CD4-positive, alpha-beta memory T cell (primary cell): ENCODE measurements at places on chromosomes 11 and 22.

DNA sequence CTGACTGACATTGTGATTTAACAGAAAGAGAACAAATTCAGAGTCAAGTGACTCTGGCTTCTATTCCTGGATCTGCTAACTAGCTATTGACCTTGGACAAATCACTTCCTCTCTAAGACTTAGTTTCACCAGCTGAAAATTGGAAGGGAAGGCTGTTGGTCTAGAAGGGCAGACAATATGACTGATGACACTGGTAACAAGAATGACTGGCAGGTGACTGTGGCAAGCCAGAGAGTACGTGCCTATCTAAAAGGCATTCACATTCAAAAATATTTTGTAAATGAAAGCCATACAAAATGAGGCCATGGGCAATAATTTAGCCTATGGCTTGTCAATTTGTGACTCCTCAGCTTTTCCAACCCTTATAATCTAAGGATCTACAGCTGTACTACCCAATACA, 23.5 kb downstream of the SERGEF start:
- no peak for DNase-seq

GRCh38 chr22:30056015-30056414, 24.2 kb upstream of the HORMAD2 start:
- no peak for DNase-seq

- DNase-seq = no peak
Measured at GRCh38 chr11:47731475-47731874, 16.3 kb upstream of the AGBL2 start.

GRCh38 chr11:1306186-1307162, 3.0 kb downstream of the TOLLIP start:
- DNase-seq = no peak

DNA sequence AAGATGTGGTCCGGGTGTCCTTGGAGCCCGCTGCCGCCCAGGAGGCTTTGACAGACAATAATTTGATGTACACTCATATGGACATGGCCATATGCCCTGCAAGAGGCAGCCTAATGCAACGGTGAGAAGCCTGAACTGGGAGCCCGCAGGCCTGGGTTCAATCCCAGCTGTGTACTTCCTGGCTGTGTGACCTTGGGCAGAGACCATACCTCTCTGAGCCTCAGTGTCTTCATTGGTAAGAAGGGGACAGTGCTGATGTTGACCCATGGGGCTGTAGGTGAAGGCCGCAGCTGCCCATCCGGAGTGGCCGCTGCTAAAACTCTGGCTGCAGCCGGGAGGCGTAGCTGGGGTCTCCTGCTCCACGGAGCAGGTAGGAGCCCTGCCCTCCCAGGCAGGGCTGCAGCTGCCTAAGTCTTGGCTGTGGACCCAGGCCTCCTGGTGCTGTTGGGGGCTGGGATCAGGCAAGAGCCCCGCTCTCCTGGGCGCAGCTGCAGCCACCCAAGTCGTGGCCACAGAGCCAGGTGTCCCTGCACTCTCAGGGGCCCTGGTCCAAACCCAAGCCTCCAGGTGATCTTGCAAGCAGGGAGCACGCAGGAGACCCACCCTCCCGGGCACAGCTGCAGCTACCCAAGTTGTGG, 8.9 kb downstream of the IL2RB start:
- DNase-seq = no peak

- no peak for DNase-seq
Measured at GRCh38 chr11:94048032-94048709, 27.0 kb downstream of the HEPHL1 start.

DNA sequence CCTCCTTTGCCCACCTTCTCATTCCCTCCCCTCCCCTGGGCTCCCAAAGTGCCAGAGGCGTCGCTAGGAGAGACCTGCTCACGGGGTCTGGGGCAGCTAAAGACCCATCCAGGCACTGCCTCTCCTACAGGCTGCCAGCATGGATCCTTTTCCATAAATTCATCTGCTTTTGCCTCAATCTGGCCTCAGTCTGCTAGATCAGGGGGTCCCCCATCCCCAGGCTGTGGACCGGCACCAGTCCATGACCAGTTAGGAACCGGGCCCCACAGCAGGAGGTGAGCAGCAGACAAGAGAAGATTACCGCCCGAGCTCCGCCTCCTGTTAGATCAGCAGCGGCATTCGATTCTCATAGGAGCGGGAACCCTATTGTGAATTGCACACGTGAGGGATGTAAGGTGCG, 12.3 kb downstream of the LTO1 start:
- DNase-seq = no peak

DNA sequence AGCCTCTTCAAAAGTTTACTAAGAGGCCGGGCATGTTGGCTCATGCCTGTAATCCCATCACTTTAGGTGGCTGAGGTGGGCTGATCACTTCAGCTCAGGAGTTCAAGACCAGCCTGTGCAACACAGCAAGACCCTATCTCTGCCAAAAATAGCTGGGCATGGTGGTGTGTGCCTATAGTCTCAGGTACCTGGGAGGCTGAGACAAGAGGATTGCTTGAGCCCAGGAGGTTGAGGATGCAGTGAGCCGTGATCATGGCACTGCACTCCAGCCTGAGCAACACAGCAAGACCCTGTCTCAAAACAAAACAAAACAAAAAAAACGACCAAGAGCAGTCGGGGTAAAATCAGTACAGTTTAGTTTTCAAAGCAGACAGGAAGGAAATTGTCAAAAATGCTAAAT, 4.7 kb upstream of the ADSL start:
- DNase-seq = no peak
